ENCODE measurements at places on chromosomes 7 and 10.

GRCh38 chr7:104536956-104537355 lies 208.6 kb downstream of the LHFPL3 start:
- DNase-seq = no peak

DNA sequence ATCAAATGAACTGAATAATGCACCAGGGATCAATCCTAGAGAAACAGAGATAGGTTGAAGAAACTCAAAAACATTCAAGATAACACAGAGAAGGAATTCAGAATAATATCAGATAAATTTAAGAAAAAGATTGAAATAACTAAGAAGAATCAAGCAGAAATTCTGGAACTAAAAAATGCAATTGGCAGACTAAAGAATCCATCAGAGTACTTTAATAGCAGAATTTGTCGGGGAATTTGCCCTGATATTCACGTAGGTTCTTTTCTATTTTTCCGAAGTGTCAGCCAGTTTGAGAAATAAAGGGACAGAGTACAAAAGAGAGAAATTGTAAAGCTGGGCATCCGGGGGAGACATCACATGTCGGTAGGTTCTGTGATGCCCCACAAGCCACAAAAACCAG lies 9.4 kb upstream of the IMMP2L start:
- DNase-seq = no peak

DNA sequence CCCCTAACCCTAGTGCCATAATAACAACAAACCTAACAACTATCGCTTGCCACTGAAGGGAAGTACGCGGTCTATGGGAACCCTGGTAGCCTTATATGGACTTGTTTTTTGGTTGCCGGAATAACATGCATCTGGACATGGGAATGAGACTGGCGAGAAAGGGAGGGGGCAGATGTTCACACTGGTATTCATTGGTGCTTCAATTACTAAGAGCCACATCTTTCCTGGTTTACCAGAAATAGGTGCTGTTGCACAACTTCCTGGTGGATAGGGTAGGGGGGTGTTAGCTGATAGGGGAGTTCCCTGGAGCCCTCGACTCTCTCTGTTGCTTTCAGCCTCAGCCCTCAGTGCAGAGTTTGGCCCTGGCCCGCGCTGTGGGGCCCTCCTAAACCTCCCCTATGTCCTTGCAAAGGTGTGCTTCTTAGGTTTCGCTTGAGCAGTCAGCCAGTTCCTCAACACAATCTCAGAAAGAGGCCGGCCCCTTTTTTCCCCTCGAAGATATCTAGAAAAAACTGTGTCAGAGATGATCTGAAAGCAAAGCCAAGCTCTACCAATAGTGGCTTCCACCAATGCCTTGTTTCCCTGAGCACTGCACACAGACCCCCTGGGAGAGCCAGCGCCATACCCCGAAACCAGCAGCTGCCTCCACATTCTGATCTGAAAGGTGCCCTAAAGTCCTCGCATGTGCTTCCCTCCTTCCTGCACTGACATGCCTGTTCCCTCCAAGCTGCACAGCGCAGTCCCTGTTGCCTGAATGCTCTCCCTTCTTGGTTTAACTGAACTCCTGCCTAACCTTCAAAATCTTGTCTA lies 13.5 kb downstream of the TBXAS1 start:
- DNase-seq = no peak

DNA sequence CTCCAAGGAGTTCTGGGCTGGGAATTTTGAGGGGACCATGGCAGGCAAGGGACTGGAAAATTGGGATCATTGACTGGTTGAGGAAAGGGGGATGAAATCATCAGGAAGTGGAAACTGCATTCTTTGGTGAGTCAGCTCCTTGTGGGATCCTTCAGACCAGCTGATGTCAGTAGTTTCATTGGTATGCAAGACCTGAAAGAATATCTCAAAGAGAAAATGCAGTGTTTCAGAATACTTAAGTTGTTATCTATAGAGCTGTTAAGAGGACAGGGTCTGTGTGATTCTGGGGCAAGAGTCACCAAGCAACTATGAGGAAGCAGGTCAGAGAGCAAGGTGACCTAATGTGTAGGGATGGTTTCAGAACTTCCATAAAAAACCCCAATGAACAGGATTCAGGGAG lies 595.9 kb upstream of the AUTS2 start:
- no peak for DNase-seq

DNA sequence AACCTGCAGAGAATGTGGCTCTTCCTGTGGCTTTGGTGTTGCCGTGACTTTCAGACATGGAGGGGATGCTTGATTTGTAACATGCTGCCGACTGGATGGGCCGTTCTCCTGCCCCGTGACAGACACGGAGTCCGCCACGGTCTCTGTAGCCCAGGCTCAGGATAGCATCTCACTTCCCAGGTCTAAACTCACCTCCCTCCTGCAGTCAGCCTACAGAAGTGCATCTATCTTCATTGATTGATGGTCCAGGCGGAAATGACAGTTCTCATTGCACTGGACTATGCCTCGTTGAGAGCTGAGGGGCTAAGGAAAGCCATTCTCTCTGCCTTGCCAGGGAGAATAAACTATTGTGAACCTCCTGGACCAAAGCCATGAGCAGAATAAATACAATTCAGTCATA lies 77.5 kb downstream of the CHN2 start:
- DNase-seq = no peak

DNA sequence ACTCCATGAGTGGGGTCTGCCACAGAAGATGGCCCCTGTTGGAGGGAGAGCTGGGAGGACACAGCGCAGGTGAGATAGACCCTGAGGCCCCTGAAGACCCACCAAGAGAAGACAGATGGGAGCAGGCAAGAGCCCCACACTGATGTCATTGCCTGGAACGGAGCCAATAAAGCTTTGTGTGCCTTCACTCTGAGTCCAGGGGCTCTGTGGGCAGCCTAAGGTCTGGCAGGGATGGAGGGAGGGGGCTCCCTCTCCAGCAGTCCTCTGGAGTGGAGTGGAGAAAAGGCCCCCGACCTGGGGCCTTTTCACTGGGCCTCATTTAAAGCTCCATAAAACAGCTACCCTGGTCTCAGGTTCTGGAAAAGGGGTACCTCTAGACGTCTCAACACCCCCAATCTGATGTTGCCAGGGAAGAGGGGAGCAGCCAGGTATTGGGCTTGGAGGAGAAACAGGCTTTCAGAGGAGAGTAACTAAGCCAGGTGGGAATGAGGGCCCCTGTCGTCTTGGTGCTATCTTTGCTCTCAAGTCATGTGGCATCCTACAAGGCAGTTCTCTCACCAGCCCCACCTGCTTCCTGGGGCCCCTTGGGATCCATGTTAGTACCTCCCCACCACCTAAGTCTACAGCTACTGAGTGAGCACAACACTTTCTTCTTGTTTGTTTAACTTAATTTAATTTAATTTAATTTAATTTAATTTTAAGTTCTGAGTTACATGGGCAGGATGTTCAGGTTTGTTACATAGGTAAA lies 1.4 kb downstream of the C10orf62 start:
- DNase-seq = no peak

- DNase-seq = no peak
Observed at GRCh38 chr10:27716521-27716920, 29.1 kb downstream of the MKX start.
